ENCODE measurements at places on chromosomes 1 and 21.

GRCh38 chr1:36322786-36323635, 434 bp downstream of the EVA1B start:
- peak; percentile 47 for DNase-seq

GRCh38 chr1:167273027-167273800, 52.5 kb downstream of the POU2F1 start:
- no peak for DNase-seq

DNA sequence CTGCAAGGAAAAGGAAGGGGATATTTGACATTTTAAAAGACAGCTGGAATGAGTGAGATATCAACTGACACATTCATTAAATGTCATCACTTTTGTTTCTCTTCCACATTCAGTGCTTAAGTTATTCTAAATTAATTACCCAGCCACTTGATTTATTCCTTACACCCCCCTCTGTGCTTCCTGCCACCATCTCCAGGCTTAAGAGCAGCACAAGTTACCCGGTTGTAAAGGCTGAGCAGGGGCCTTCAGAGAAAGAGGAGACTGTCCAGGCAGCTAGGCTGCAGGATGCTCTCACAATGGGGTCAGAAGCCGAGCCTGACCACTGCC, 71.4 kb downstream of the SYT6 start:
- no peak for DNase-seq

GRCh38 chr21:18007121-18007520, 188.0 kb upstream of the C21orf91 start:
- no peak for DNase-seq

DNA sequence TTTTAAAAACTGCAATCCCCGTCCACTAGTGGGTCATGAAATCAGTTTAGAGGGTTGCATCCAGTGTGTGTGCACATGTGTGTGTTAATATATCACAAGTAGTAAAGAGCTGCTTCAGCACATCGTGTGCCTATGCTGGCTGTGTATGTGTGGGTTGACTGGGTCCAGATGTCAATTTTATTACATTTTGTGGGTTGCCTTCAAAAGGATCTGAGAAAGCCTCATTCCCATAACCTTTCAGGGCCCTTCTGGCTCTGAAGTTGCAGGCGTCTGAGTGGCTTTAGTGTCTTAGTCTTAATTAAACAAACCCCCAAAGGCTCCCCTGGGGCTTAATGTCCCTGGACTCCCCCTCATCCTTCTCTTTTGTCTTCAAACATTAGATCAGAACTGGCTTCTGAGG, 19.8 kb downstream of the PLA2G2D start:
- DNase-seq: no peak

DNA sequence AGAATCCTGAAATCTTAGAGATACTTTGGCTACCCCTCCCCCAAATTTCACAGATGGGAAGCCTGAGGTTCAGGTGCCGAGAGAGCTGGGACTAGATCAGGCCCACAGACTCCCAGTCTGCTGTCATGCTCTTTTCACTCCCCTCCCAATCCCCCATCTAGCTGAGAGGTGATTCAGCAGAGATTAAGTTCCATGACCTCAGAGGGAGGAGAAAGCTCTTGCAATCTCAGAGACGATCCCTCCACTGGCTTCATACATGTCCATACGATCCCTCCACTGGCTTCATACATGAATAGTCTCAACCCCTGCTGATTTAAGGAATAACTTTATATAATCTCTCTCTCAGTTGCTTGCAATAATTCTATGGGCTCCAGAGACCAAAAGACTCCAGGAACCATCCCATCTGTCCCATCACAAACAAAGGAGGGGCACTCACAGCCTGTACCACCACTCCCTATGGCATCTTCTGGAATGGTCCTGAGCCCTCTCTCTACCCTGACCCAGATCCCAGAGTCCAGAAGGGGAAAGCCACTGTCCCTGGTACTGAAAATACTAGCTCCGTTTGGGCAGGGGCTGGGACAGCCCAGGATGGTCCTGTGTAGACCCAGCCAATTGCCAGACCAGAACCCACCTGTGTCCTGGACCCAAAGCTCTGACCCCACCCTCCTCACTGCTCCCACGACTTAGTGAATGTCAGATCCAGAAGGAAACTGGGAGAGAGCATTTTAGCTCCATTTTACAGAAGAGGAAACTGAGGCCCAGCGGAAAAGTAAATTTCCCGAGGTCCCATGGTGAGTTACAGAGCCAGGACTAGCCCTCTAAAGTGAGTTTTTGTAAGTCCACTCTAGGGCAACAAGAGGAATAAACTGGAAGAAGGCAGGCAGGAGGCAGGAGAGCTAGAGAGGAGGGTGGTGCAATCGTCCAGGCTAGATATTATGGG, 27.1 kb downstream of the RIMS3 start:
- no peak for DNase-seq

- DNase-seq: no peak
Measured at GRCh38 chr1:101924700-101925099, 72.0 kb downstream of the OLFM3 start.

DNA sequence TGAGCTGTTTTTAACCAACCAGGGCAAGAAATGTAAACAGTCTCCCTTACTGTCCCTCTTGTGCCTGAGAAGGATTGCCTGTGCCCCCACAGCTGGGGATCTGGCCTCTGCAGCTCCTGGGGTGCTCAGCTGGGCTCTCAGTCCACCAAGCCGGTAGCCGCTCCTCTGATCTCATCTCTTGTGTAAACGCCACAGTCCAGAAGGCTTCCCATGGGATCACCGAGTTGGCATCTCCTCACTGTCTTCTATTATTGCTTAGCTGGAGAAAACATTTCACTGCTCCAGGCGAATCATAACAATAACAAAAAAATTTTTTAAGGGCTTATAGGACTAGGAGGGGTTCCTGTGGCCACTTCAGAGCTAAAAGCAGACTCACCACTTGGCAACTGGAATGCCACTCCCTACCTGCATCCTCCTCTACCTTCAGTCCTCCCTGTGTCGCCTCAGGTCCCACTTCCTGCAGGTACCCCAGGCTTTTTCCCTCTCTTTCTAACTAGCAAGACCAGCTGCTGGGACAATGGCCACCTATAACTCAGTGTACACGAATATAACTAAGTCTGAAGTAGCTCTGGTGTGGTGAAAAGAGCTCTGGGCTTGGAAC, 75.8 kb downstream of the ATP1A1 start:
- DNase-seq: no peak

- DNase-seq: no peak
Measured at GRCh38 chr1:100861379-100861778, 33.3 kb downstream of the EXTL2 start.

- no peak for DNase-seq
Measured at GRCh38 chr21:33266789-33267135, 595 bp downstream of the IL10RB start.

GRCh38 chr1:83932693-83933092, 66.2 kb downstream of the TTLL7 start:
- DNase-seq: no peak

DNA sequence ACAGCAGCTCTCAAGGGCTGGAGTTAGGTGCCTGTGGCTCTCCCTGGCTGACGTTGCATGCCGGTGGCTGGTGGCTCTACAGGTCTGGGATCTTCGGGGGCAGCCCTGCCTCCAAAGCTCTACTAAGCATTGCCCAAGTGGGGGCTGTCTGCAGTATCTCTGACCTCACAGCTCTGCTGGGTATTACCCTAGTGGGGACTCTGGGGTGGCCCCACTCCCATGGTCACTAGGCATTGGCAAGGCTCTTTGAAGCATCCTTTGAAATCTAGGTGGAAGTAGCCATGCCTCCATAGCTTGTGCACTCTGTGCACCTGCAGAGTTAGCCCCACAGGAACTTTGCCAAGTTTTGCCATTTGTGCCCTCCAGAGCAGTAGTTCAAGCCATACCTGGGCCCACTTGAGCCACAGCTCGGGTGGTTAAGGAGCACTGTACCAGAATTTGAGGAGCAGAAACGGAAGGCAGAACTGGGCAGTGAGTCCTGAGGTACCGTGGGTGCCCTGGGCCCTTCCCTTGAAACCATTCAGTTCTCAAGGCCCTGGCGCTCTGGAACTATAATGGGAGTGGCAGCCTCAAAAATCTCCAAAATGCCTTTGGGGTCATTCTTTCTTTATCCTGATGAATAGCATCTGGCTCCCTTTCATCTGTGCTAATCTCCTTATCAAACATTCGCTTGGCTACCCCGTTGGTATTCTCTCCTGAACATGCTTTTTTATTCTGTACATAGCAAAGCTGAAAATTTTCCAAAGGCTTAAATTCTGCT, 15.4 kb downstream of the GJA4 start:
- no peak for DNase-seq

GRCh38 chr1:13967707-13968106, 267.7 kb downstream of the PRDM2 start:
- DNase-seq: no peak

GRCh38 chr21:24369278-24369677, 1238.0 kb downstream of the MRPL39 start:
- DNase-seq: no peak

GRCh38 chr1:222010306-222010705, 268.4 kb upstream of the DUSP10 start:
- no peak for DNase-seq

DNA sequence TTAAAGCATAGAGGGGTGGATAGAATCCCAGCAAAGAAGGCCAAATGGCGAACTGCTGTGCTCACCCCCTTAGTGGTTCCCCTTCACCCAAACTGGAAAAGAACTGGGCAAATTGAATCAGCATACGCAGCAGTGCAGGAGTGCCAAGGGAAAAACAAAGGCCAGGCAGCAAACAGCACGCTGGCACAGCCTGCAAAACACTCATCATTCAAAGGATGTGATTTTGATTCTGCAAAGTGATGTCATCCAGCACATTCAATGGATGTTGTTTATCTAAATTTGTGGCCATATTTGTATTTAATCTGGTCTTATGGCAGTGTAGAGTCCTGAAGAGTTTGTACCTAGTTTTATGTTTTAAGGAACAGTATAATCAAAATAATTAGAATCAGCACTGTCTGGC, 71.8 kb upstream of the ECE1 start:
- DNase-seq: no peak

- no peak for DNase-seq
Measured at GRCh38 chr1:26370591-26371382, 1.8 kb downstream of the ZNF683 start.

- no peak for DNase-seq
Measured at GRCh38 chr21:34008618-34009017, 64.8 kb upstream of the MRPS6 start.

DNA sequence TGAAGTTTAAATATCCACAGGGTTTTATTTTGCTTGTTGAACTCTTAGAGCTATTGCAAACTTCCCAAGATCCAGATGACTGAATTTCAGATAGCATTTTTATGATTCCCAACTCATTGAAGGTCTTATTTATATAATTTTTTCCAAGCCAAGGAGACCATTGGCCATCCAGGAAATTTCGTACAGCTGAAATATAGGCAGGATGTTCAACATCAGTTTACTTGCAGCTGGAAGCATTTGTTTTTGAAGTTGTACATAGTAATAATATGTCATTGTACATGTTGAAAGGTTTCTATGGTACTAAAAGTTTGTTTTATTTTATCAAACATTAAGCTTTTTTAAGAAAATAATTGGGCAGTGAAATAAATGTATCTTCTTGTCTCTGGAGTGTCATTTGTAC, 32.8 kb upstream of the DDR2 start:
- no peak for DNase-seq

- DNase-seq: no peak
Measured at GRCh38 chr1:23597635-23598388, 38.5 kb upstream of the ID3 start.

GRCh38 chr1:8219530-8219929, 98.4 kb upstream of the SLC45A1 start:
- no peak for DNase-seq

DNA sequence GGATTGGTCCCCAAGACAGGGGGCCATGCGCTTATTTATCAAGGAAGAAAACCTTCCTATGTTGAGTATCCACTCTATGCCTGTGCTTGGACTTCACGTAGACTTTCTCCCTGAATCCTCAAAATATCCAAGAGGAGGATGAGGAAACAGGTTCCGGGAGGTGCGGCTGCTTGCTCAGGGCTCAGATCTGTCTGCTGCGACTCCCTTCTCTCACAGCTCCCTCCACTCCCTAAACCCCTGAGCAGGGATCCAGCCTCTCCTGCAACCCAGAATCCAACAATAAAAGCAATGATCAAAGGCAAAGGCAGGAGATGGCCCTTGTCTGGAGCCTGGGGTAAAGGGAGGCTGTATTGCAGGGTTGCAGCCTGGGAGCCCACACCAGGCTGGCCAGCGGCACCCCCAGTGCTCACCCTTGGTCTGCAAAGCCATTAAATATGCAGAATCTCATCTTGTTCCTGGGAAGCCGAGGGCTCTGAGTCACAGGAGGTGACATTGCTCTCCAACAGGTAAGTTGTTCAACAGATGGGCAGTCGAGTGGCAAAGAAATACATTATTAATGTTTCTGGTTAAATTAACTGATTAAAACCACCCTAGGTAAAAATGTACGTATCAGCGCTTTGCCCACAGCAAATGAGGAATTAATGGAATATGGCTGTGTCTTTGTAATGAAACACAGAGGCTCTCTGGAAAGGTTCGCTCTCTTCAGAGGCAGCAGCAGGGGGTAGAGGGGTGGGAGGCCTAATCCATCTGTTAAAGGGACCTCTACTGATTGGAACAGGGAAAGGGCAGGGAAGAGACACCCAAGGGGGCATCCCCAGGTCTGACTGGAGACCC, 111.5 kb downstream of the GRIK3 start:
- DNase-seq: no peak
